ENCODE measurements at places on chromosomes 4 and X.

GRCh38 chr4:138298866-138299265 is 56.7 kb upstream of the SLC7A11 start:
- no peak for DNase-seq

DNA sequence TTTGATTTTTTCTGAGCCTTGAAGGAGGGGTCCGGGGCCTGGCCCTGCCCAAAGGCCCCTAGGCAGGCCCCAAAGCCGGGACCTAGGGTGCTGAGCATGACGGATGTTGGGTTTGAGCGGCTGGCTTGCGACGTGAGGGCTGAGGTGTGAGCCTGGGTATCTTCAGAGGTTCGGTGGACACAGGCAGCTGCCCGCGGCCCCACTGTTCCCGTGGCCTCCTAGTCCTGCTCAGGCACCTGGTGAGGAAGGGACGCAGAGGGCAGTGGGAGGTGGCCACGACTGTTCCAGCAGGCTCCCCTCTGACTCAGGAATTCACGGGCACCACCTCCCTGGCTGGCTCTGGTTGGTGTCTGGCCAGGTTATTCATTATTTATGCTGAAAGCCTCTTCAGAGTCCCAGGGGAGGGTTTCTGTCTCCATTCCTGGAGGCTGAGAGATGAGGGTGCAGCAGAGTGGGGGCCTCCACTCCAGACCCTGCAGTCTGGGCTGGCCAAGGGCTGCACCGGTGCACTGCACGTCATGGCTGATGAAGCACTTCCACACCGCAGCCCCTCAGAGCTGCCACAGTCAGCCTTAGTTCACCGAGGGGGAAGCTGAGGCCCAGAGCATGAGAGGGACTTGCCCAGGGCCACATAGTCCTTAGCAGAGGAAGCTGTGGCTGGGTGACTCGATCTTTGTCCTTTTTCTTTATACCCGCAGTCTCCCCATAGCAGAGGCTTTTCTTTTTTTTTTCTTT is 2.2 kb downstream of the MSANTD1 start:
- DNase-seq: no peak

DNA sequence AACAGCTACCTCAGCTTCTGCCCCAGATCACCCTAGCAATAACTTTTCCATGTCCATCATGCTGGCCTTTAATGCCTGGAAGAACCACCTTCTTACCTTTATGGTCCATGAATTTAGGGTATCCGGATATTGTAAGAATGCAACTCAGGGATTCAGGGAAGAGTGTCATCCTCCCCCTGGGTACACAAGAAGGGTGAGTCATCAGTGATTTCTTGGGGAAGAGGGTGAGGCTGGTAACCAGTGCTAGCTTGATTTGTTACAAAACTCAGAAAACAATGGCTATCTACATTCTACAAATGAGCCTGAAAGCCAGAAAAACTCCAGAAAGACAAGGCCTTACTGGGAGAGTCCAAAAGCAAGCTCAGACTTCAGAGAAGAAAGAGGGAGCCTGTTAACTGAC is 10.4 kb upstream of the NALF2 start:
- no peak for DNase-seq

DNA sequence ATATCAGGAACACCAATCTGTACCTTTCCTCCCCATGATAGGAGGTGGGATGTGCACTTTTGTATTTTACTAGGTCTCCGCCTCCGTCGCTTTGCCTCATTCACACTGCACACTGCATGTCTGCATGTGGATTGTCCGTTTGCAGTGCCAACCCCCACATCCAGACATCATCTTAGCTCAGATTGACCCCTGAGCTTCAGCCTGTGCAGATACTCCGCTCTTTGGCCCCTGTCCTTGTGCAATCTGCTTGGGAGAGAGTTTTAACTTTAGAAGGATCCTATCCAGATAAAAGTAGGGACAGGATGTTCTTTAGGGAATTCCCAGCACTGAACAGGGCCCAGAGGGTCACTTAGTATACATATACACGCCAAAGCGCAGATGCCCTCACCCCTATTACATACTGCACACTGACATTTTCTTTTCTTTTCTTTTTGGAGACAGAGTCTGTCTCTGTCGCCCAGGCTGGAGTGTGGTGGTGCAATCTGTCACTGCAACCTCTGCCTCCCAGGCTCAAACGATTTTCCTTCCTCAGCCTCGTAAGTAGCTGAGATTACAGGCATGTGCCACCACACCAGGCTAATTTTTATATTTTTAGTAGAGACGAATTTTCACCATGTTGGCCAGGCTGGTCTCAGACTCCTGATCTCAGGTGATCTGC is 43.3 kb upstream of the FBXW7 start:
- DNase-seq: no peak

- no peak for DNase-seq
Observed at GRCh38 chr4:78250500-78250899, 193.4 kb downstream of the FRAS1 start.

DNA sequence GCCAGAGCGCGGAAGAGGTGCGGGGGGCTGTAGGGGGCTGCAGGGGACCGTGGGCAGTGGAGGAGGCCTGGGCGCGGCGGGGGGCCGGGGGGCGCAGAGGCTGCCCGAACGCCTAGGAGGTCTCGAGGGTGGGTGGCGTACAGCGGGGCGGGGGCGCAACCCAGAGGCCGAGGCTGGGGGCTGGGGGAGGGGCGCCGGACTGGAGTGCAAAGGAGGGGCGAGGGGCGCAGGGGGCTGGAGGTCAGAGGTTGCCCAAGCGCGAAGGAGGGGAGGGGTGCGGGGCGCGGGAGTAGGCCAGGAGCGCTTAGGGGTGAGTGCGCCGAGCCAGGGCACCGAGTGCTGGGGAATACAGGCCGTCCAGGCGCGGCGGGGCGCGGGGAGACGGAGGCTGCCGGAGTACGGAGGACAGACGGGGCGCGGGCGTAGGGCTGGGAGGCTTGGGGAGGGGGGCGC is 255 bp downstream of the GYG2 start:
- DNase-seq: peak; percentile 44

GRCh38 chrX:154048398-154048797 is 28.7 kb upstream of the IRAK1 start:
- DNase-seq: no peak

DNA sequence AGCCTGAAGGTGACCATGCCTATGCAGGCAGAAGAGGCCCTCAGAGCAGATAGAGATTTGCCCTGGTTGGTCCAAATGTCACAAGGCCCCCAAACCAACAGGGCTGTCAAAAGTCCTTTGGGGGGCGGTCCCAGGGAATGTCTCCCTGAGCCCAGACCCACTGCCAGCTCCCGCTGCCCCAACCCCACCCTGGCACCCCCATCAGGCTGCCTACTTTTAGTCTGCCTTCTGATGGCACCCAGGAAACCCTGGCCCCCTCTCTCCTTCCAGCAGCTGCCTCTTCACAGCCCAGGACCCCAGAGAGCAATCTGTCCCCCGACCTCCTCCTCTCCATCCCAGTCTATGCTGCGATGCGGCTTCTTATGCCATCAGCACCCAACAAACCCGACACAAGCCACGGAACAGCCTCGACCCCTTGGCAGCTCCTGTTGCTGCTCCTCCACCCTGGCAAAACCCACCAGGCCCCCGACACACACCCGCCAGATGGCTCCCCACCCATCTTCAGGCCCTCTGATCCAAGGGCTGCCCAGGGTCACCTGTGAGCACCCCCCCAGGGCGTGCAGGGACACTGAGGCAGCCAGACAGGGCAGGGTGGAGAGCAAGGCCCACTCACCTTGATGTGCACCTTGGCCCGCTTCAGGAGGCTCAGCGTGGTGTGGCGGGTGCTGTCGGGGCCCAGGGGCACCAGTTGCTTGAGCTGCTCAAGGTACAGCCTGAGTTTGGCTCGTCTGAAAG is 9.9 kb downstream of the MXD4 start:
- peak; percentile 6 for DNase-seq

GRCh38 chr4:180152831-180153230 is 2090.4 kb upstream of the TENM3 start:
- no peak for DNase-seq

DNA sequence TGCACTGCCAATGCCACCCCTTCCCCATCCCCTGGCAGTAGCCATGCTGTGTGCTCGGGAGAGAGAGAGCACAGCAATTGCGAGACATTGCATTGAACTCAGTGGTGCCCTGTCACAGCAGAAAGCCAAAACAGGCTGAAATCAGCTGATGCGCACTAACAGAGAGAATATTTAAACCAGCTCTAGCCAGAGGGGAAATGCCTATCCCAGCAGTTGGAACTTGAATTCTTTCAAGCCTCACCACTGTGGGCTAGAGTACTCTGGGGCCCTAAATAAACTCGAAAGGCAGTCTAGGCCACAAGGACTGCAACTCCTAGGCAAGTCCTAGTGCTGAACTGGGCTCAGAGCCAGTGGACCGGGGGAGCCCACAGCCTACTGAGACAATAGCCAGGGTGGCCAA is 17.7 kb upstream of the RP2 start:
- no peak for DNase-seq

DNA sequence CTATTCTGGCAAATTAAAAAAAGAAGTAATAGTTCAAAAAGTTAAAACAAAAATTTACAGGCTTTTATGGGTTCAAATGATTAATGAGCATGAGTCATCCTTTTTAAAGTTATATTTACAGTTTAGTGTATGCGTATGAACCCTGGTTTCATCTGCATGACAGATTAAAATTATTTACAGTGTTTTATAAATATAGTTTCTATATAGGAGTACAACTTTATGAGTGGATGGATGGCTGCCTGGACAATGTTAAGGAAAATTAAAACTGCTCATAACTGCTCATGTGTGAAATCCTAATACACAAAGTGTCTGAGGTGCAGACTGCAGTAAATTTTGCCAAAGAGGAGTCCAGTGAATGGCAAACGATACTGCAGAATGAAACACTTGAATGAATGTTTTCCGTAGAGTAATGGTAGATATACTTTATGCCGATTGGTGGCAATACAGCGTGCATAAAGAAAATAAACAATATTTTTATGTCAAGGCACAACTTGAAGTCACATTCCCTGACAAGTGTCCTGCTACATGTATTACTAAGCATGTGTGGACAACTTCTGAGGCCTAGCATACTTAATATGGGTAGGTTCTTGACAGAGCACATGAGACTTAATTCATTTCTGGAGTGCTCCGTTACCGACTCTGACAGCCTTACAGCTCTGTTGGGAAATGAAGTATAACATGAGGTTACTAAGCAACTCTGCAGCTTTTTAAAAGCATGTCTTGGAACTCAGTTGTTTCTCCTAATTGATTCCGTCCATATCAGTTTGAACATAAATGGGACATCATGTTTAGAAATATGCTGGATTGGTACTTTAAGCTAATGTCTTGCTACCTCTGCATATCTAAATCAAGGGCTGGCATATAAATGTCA is 985.6 kb upstream of the PCDH7 start:
- DNase-seq: no peak

DNA sequence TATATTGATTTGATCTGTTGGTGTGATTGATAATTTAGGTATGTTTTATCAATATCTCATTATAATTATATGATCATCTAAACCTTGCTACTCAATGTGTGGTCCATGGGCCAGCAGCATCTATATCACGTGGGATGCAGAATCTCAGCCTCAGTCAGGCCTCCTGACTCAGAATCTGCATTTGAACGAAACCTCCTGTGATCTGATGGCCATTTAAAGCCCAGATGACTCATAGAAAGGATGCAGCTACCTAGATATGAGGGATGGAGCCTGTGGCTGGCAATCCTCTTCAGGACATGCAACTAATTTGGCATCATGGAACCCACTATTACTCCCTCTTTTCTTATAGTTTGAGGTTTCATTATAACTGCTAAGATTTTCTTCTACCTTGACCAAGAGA is 11.3 kb upstream of the CHRNA9 start:
- DNase-seq: no peak

DNA sequence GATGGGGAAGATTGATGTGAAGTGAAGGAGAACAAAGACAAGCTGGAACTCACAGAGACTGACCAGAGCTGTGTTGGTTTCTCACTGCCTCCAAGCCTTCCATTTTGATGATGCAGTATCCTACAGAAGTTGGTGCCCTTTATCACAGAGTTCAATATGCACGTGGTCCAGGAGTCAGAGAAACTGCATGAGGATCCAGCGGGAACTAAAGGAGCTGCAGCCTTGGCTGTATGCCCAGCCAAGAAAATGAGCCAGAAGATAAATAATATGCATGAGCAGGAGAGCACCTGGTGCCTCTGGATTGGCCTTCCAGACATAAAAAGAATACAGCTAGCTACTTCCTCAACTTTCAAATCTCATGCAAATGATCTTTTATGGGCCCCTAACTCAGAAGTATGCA is 44.3 kb upstream of the DCLK2 start:
- DNase-seq: peak; percentile 46

- DNase-seq: no peak
Observed at GRCh38 chrX:6768881-6769280, 234.0 kb upstream of the VCX3A start.

- DNase-seq: no peak
Observed at GRCh38 chrX:41956027-41956426, 32.7 kb upstream of the CASK start.

- DNase-seq: no peak
Observed at GRCh38 chr4:27027428-27027827, 166.8 kb downstream of the STIM2 start.
